ENCODE measurements at places on chromosomes 16 and 17.

DNA sequence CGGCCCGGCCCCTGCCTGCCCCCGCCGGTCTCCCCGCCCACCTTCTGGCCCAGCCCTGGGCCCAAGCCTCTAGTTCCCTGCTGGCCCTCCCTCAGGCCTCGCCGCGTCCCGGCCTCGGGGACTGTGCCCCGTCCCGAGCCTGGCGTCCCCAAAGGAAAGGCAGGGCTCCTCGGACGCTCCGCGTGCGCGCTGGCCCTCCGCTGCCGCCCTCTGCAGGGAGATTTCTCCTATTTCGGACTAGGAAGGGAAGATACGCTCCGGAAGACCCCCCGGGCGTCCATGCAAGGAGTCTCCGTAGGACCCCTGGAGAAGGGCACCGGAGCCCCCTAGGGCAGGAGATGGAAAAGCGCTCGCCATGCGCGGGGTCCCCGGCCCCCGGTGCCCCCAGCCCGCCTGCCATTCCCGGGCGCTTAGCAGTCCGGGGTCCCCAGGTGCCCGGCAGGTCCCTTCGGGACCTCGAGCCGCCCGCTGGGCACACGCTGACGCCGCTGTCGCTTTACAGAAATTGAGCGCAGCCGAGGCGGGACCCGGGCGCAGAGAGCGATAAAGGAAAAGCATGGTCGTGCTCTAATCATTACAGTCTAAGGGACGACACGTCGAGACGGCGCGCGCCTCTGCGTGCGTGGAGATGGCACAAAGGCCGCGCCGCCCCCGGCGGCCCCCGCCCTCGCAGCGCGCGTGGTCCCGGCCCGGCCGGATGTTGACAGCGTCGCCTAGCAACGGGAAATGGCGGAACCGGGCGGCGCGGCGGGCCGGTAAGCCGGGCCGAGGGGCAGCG lies at the start of gene CCDC40:
Gene CCDC40, plus strand, starts transcription at position 706 of the 778 bp plus-strand sequence. Its CDS starts 21 bp downstream, at position 727.
- DNase-seq = peak; percentile 65

DNA sequence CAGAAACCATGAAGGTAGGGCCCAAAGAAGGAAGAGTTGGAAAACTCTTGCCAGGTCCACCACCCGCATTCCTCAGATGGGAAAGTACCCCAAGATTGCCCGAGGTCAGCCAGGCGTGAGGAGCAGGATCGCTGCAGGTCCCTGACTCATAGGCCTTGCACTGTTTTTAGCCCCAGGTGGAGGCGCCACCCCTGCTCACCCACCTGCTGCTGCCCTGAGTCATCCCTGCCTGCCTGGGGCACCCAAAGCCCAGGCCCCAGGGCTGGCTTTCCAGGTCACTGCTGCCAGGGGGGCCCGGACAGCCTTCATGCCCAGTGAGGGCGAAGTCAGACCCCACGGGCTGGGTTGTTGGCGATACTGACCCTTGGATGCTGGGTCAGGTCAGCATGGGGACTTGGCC lies 100.9 kb downstream of the AMFR start:
- DNase-seq = no peak

GRCh38 chr16:69921127-69921526 lies 30.0 kb upstream of the CLEC18A start:
- DNase-seq = no peak

DNA sequence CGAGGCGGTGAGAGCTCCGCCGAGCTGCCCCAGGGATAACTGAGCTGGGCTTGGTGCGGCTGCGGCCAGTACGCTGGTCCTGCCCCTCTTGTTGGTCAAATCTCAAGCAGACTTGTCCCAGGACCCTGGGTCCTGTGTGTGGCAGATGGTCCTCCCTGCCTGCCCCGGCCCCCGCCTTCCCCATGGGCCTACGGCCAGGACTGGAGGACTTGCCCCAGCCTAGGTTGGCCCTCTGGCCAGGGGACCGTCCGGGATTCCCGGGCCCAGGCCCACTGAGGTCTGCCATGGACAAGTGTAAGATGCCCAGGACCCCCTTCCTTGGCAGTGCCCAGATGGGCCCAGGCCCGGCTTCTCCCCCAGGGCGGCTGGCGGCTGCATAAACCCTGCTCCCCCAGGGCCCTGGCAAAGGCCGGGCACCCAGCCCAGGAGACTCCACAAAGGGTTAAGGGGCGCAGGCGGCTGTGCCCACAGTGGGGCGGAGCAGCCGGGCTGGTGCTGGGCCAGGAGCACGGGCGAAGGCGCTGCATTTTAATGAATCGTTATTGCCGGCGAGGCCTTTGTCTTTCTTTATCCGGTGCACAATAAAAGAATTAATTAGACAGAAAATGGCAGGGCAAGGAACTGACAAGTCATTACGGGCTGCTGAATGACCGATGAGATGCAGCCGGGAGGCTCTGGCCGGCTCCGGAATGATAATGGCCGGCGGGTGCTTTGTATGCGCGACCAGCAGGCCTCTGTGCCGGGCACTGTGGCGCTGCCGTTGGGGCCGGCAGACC lies 9.1 kb downstream of the SOX8 start:
- DNase-seq = no peak
